ENCODE measurements at places on chromosomes 6 and 20.
A peak's percentile ranks its signal among the peaks of the same experiment; 100 is the strongest.

GRCh38 chr20:24962510-24962909 lies 13.4 kb downstream of the CST7 start:
- no peak for DNase-seq

- DNase-seq, result peak; percentile 90
Observed at GRCh38 chr6:163356324-163356723, 58.2 kb upstream of the QKI start.

DNA sequence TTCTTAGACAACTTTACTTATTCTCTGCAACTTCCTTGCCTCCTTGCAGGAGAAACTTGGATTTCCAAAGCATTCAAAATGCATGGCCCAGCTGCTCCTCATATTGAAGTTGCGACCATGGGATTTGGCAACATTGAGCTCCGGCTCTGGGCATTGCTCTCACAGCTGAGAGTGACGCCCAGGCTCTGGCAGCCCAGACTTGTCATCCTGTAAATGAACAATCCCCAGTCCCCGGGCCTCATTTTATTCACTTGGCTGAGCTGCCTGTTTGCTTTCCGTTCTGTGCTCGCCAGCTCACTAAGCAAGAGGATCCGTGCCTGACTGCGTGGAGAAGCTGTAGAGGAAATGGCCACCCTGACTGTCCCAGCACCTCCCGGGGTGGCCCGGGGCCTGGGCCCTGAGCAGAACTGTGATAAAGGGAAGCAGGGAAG lies 119.5 kb upstream of the CD93 start:
- peak; percentile 54 for DNase-seq

GRCh38 chr6:157054531-157054979 lies 268.8 kb downstream of the TMEM242 start:
- no peak for DNase-seq

GRCh38 chr6:76004202-76004601 lies 68.3 kb downstream of the IMPG1 start:
- DNase-seq, result no peak

- peak; percentile 70 for DNase-seq
Observed at GRCh38 chr20:47453167-47453782, 48.4 kb upstream of the NCOA3 start.

DNA sequence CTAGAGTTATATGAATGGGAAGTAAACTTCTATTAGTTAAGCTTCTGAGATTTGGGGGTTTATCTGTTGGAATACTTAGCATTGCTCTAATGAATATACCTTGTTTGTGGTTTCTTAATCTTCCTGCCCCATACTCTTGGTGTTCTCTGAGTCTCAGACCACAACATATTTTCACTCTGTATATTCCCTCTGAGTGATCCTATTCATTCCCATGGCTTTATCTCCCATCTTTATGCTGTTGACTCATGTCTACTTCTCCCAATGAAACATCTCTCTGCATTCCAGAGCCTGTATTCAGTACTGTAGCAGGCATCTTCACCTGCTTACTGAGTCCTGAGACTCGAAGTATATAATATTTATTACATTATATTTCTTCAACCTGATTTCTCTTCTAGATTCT lies 283.7 kb upstream of the MAP3K7 start:
- DNase-seq, result no peak

DNA sequence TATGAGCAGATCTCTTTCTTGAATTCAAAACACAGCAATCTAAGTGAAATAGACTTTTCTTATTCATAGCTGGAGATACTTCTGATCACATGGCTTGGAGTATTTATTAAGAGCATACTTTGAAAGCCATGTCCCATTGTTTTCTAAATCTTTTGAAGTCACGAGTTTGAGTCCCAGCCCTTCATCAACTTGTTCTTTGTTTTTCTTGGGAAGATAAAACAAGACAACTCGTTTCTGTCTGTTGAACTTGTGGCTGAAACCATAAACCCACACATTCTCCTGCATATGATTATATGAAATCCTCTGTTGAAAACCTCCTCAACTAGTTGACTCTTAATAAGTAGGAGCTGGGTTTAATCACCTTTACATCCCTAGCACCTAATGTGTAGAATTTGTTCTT lies 3.3 kb downstream of the RNF144B start:
- no peak for DNase-seq

DNA sequence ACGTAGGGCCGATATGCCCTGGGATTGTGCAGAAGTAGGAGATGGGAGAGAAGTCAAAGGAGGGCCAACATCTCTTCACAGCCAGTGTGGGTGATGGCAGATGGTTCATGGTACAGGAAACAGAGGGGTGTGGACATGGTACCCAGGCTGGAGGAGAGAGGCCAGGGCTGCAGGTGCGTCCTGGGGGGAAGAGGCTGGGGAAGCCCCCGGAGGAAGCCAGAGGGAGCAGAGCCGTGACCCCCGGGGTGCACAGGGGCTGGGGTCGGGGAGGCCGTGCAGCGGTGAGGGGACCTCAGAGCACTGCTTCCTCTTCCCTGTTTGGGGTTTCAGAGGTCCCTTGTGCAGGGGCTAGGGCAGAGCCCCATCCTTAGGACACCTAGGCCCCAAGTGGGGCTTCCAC lies 11.2 kb upstream of the ZBTB46 start:
- no peak for DNase-seq

DNA sequence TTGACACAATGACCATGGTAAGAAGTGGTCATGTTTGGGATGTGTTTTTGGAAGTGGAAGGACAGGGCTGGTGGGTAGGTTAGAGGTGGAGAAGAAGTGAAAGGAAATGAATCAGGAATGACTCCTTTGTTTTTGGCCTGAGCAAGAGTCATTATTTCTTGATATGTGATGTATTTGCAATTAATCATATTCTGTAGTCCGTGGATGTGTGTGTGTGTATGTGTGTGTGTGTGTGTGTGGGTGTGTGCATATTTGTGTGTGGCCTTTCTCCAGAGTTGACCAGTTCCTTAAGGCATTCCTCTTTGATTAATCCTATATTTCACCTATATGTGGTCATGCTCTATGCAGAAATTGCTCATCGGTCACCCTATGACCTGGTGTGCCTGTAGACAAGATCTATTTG lies 130.7 kb downstream of the UTRN start:
- DNase-seq, result peak; percentile 22

GRCh38 chr6:166433096-166433495 lies 50.4 kb upstream of the MPC1 start:
- DNase-seq, result no peak

DNA sequence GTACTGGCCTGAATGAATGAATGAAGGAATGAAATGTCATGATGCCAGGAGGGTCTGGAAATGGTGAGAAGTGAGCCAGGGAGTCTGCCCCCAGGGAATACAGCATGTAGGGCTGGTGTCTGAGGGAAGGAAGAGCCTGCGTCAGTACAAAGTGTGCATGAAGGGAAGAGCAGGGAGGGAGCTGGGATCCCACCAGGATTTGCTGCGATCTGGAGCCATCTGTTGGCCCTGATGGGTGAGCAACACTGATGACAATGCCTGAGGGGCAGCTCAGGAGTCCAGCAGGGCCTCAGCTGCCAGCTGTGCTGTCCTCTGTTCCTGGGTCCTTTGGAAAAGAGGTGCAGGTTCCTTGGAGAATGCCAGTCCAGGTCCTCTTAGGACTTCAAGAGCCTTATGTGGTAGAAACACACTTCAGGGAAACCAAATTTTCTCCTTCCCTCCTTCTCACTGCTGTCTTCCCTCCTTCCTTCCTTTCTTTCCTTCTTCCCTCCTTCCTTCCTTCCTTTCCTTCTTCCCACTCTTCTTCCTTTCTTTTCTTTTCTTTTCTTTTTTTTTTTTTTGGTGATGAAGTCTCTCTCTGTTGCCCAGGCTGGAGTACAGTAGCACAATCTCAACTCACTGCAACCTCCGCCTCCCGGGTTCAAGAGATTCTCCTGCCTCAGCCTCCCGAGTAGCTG lies 11.5 kb downstream of the BPI start:
- peak; percentile 28 for DNase-seq

GRCh38 chr6:15044146-15044882 lies 201.6 kb upstream of the JARID2 start:
- no peak for DNase-seq

GRCh38 chr20:59117526-59117925 lies 46.1 kb upstream of the ZNF831 start:
- DNase-seq, result no peak

- DNase-seq, result no peak
Observed at GRCh38 chr20:57179265-57179664, 87.2 kb downstream of the BMP7 start.

DNA sequence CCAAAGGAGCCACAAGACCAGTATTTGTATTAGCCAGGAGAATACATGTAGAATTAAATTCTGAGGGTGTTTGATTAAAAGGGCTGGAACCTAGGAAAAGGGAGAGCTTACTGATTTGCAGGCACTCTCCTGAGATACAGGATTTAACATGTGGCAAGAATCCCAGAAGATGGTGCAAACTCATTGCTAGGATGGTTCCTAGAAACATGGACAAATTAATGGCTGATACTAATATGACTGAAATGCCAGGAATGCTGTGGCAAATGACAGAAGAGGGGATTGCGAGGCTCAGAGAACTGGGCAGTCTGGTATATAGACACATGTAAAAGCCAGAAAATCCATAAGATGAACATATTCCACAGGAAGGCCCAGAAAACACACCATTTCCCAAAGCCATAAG lies 118.1 kb downstream of the RWDD2A start:
- DNase-seq, result peak; percentile 32

GRCh38 chr6:113381959-113382358 lies 475.2 kb upstream of the MARCKS start:
- DNase-seq, result no peak
